ENCODE measurements at places on chromosomes 12 and 14.
A peak's percentile ranks its signal among the peaks of the same experiment; 100 is the strongest.

GRCh38 chr12:113058553-113058952 lies 2.0 kb downstream of the DTX1 start:
- no peak for DNase-seq

DNA sequence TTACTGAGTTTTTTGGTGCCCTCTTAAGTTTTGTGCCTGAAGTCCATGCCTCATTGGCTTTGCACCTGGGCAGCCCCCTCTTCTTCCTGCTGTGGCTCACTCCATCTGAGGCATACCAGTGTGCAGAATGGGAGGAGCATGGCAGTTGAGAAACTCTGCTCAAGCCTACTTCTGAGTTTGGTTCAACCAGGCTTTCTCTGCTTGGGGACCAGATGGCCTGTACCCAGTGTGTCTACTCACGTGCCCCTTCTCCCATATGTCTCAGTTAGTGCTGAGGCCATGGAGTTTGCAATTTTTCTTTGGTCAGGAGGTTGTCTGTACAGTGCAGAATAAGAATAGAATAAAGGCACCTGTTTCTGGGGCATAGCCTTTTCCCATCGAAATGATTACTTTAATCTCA lies 383.3 kb upstream of the DDHD1 start:
- DNase-seq: no peak

GRCh38 chr12:18101043-18101442 lies 11.1 kb upstream of the RERGL start:
- no peak for DNase-seq

- DNase-seq: no peak
Measured at GRCh38 chr14:98445718-98446117, 826.3 kb downstream of the BCL11B start.

DNA sequence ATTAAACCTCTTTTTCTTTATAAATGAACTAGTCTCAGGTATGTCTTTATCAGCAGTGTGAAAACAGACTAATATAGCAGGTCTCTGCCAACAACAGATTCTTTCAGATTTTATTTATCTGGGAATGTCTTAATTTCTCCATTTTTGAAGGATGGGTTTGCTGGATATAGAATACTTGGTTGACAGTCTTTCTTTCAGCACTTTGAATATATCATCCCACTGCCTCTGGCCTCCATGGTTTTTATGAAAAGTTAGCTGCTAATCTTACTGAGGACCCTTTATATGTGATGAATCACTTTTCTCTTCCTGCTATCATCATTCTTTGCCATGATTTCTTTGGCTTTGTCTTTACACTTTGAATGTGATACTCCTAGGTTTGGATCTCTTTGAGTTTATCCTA lies 148.0 kb downstream of the ANO6 start:
- DNase-seq: no peak

DNA sequence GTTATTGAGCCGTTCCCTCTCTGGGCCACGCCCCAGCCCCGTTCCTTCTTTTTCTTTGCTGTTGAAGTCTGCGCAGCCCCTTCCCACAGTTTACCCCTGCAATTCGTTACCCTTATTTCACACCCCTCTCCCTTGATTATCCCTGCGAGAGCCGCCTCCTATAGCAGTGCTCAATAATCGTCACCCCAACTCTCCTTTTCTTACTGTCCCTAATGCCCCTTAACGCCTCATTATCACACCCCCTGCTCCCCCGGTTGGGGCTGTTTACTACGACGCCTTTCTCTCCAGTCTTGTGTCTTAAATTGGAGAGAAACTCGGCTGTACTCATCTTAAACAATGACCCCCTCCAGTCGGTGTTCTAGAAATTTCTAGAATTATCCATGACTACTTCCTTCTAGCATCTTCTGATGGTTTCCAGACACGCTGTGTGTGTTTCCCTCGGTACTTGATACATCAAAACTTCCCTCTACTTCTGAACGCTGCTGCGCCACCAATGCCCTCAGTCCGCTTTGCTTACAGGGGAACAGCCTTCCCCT lies 713 bp upstream of the FBXL14 start:
- no peak for DNase-seq

DNA sequence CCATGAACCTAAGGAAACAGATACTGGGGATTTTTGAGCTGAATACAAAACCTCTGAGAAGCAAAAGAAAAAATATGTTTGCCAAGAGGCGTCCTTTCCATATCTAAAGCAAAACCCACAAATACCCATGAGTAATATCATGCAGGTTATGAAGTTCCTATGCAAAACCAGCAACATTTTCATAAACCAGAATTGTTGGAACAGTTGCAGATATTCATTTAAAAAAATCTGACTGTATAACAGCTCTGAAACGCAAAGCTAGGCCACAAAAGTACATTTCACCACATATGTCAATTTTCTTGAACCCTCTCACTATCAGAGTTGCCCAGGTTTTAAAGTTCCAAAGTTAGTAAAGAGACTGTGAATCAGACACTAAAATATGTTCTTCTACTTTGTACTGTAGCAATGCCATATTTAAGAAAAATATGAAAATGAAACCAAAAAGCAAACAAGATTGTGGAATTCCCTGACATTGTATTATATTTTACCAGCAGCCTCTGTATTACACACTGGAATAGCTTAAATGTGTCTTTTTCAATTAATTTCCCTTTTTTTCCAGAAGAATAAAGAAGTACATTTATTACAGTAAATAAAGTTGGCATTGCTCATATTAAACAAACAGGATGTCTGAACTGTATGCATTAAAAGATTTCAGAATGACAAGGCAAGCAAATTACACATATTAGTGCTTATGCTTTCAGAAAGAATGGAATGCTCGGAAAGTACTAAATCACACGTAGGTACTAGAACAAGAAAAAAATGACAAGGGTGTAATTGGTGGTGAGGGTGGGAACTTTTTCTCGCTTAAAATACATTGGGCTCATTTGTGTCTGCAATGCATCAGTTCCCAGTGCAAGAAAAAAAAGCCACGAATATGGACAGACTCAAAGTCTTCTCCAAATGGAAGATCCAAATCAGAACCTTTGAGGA lies 33.6 kb upstream of the HIF1A start:
- no peak for DNase-seq

DNA sequence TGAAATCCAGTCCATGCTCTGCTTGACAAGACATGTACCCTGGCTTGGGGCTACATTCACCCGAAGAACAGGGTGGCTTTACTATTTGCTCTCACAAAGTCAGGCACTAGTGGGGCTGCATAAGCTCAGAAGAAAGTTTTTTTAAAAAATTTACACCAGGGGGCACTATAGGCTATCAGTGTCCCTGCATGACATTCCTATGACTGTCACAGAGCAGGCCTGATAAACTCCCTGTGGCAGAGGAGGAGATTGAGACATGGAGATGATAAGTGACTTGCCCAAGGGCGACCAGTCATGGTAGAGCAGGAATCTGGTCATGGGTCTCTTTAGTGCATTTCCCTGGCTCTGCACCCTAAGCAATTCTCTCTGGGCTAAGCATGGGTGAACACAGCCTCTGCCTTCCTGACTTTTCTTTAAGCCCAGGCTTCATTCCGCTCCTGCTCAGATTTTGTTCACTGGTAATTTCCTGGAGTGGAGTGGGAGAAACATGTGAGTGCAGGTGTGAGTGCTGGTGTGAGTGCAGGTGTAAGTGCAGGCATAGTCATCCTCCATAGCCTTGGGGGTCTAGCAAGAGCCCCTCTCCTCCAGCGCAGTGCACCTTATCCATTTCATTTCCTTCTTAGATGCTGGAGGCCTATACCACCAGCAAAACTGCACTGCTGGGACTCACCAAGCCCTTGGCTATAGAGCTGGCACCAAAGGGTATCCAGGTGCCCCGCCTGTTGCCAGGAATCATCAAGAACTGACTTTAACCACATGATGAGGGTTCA lies 91.6 kb downstream of the DHRS2 start:
- DNase-seq: peak; percentile 8

DNA sequence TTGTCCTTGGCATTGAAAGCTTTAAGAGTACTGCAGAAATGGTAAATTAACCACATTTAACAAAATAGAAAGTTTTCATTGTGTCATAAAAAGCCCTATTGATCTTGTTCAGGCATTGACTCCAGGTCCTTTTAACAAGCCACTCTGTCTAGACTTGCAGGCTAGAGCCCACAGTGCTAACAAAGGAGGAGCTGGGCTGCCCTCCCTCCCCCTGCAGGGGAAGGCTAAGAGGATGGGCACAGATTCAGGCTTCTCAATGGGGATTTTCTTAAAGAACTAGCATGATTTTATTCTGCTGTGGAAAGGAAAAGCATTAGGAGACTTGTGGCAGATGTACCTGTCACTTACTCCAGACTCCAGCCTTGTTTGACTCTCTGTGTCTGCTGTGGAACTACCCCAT lies 463.6 kb downstream of the NRXN3 start:
- DNase-seq: no peak

All from NCI-H2081 (cell line).